Inflammatory macrophage treated with lipopolysaccharide for 1 hour (primary cell): ENCODE measurements at places on chromosomes 7 and 10.

DNA sequence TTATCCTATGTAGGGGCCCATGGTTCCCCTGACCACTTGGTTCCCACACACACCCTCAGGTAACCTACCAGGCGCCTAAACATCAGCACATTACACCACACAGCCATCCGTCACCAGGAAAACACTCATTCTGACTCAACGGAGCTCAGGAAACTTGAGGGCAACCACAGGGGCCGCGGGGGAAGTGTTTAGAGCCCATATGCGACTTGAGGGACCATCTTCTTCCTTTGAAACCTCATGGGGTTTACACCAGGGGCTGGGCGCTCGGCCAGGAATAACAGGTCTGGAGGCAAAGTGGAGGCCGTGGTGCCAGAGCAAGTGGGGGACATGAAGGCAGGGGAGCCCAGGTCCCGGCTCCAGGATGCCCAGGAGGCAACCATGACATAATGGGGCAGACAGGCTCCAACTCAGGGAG is 1.5 kb downstream of the STX1A start:
- DNase-seq = peak; percentile 39

GRCh38 chr10:59470570-59470969 is 108.2 kb upstream of the FAM13C start:
- DNase-seq = no peak

GRCh38 chr7:19439517-19439916 is 269.3 kb downstream of the POLR1F start:
- DNase-seq = peak; percentile 11

DNA sequence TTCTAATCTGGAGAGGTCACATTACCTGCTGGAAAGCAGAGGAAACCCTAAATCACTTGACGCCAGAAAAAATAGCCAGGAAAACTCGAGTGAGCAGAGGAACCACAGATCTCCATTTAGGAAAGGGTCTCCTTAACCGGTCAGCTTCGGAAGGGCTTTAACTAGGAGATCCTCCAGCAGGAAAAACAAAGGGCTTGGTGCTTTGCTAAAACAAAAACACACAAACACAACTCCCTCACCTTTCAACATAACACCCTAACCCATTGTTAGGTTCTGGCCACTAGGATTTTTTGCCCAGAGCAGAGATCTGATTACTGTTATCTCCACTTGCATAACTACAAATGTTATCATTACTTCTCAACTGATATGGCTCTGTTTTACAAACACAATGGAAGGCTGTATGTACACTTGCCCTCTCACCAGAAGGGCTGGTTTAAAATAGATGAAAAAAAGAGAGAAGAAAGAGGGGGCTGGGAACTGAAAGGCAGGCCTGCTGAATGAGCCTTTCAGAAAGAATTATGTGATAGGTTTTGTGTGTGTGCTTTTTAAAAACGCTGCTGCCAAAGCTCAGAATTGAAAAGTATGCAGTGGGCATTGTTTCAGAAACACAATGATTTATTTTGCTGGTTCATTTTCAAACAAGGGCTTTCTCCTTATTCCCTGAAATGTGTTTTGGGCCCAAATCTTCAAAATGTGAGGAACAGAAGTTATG is 161.5 kb downstream of the FGFR2 start:
- no peak for DNase-seq

- no peak for DNase-seq
These were observed 10.9 kb downstream of the CTTNBP2 start for GRCh38 chr7:117862378-117862777.

- DNase-seq = no peak
These were observed 324.2 kb upstream of the ZMIZ1 start for GRCh38 chr10:78744491-78745090.

DNA sequence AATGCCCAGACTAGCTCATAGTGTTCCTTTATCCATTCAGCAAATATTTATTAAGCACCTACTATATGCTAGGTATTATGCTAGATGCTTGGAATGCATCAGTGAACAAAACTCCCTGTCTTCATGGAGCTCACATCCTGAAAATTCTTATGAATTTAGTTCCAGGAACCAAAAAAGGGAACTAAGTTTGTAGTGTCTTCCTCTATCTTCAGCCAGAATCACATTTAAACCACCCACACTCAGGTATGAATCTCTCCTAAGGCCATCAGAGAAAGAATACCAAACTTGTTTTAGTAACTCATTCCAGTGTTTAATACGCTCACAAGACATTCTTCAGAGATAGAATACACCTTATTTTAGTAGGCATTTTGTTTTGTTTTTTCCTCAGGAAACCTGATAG is 10.1 kb upstream of the EGR2 start:
- DNase-seq = no peak

DNA sequence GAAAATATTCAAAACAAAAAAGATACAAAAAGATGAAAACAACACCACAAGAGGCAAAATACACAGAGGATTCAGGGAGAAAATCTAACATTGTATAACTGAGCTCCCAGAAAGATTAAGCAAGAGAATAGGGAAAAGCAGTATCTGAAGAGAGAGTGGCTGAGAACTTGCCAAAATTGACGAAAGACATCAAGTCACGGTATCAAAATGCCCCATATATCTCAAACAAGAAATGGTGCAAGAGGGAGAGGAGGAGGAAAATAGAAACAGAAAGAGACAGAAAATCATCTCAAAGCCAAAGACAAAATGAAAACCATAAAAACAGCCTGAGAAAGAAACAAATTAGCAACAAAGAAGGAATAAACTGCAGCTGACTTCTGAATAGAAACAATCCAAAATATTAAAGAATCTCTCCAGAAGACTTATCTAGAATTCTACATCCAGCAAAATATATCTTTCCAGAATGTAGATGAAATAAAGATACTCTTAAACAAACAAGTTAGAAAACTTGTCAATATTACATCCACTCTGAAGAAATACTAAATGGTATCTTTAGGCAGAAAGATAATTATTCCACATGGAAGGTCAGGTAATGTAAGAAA is 5.5 kb downstream of the USP6NL start:
- DNase-seq = peak; percentile 51

DNA sequence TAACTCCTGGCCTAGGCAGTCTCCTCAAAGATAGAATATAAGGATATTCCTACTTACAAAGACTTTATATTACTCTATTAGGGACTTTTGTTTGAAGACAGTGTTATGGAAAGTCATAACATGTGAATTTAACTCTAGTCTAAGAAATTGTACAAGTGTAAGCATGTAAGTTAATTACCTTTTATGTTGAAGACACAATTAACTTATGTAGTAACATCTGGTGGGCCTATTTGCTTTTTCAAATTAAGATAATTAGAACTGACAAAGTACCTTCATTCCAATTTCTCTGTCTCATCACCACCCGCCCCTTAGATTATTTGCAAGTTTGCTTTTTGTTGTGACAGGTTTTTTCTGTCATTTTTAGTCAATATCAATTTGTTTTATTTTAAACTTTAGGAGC is 126.0 kb upstream of the THSD7A start:
- no peak for DNase-seq
